ENCODE measurements at places on chromosomes 6 and 20. TPM values are rescaled to one million over a fixed set of nuclear protein-coding genes. Genes with fewer than 3 reads are reported as not detected.

DNA sequence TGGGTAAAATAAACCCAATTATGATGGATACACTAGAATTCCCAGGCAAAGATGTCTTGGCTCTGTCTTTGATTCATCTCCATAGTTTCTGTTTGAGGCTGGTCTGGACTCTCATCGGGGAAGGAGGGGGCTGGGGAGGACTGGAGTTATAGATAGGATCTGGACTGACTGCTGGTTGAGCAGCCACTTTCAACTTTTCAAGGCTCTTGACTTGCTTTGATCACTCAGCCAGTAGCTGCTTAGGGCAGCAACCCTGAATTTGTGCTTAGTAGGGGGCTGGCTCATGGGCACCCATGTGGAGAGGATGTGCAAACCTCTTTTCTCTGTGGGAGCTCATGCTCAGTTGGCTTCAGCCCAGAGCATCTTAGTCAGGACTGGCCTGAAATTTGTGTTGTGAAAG lies 114.0 kb upstream of the NEDD9 start:
- H3K27ac ChIP-seq = no peak overlapping the region
- no peak for DNase-seq
- peaks cover 2% of the 10 kb centered on the region for H3K4me1 ChIP-seq

GRCh38 chr6:65199121-65199520 lies 507.9 kb downstream of the EYS start:
- no peaks in the 10 kb centered on the region for H3K27me3 ChIP-seq
- H3K27ac ChIP-seq = no peak overlapping the region
- DNase-seq = no peak

GRCh38 chr6:30386166-30386565 lies 41.2 kb downstream of the RPP21 start:
- no peaks in the 10 kb centered on the region for H3K4me1 ChIP-seq
- no peak overlapping the region for H3K27ac ChIP-seq
- no peaks in the 10 kb centered on the region for H3K36me3 ChIP-seq
- peaks cover 10% of the 10 kb centered on the region for H3K27me3 ChIP-seq
- no peak overlapping the region for H3K4me3 ChIP-seq

DHX35 gene
- total RNA-seq = 11.2 TPM

DNA sequence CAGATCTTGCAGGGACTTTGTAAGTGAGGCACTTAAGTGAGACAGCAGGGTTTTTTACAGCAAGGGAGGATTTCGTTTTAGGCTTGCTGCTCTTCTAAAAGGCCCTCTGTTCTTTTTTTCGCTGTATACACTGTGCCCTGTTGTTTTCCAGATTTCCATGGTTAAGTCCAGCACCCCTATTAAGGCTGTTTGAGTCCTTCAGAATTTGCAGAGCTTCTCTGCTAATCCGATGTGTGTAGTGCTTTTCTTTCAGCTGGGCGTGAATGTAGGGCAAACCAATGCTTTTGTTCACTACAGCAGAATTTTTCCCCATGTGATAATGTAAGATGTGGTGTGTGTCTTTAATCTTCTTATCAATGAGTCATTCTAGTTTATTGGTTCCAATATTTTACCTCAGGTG lies 200.5 kb upstream of the RREB1 start:
- no peak for DNase-seq
- no peak overlapping the region for H3K4me3 ChIP-seq
- H3K36me3 ChIP-seq = no peaks in the 10 kb centered on the region
- H3K27ac ChIP-seq = no peak overlapping the region
- H3K27me3 ChIP-seq = peaks cover 15% of the 10 kb centered on the region

DNA sequence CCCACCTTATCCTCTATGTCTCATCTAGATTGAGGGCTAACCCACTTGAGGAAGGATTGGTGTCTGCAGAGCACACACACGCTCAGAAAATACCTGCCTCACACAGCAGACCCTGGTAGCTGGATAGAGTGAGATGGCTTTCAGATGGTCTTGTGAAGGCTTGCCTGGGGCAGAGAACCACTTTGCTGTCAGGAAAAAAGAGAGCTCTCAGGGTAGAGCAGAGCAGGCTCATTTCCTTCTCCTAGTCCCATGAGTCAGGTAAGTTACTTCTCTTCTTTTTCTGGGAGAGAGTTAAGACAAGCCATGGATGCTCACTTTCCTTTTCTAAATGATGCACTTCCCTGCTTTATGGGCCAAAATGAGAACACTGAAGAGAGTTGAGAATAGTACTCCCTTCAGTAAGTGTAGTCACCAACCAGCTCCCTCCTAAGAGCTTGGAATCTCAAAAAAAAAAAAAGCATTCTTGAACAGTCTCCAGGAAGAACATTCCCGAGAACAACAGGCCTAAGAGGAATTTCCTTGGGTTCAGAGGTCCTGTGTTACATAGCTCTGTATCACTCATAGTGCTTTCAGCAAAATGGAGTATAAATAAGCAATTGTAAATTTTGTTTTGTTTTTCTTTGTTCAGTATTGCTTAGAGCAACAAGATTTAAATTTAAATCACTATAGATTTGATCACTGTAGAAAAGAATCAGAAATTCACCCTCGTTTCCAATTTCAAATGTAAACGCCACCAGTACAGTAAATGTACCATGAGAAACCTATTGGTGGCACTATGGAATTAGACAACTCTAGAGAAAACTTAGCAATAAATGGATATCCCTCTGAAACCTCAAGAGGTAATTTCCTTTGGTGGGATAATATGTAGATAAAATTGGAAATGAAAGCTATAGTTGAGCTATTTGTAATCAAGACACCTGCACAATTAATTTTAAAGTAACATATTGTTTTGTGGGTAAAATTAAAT lies 530.3 kb downstream of the RFPL4B start:
- H3K27ac ChIP-seq = no peak overlapping the region
- no peaks in the 10 kb centered on the region for H3K27me3 ChIP-seq
- no peak overlapping the region for H3K4me3 ChIP-seq

GRCh38 chr20:38671186-38671585 lies 53.1 kb upstream of the SLC32A1 start:
- H3K4me3 ChIP-seq = no peak overlapping the region
- H3K36me3 ChIP-seq = no peaks in the 10 kb centered on the region
- DNase-seq = no peak
- no peak overlapping the region for H3K27ac ChIP-seq

COL9A3 gene
- 0.93 TPM for total RNA-seq

DNA sequence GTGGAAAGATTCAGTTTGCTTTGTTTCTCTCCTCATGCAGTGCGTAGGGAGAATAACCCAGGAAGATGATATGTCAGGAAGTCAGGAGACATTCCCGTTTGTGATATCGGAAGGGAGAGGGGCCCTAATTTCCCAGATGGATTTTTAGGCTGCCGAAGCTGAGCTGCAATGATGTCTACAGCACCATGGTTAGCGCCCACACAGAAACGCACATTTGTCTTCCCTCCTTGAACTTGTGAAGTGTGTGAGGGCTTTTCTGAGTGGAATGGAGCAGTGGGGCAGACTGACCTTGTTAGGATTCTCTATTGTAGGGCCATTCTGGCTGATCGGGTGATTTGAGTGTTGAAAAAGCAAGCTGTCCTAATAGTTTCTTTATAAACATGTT lies 191.3 kb upstream of the ARG1 start:
- H3K4me3 ChIP-seq = no peak overlapping the region
- DNase-seq = no peak
- no peak overlapping the region for H3K27ac ChIP-seq
- no peaks in the 10 kb centered on the region for H3K4me1 ChIP-seq
- no peaks in the 10 kb centered on the region for H3K36me3 ChIP-seq

THEMIS gene
- 55.5 TPM for total RNA-seq

All from T-cell (primary cell).